ENCODE measurements at places on chromosomes 2 and 18. TPM values are rescaled to one million over a fixed set of nuclear protein-coding genes. Genes with fewer than 3 reads are reported as not detected.

CNGA3 gene
- not detected for polyA plus RNA-seq

CDH19 gene
- not detected for polyA plus RNA-seq

INHA gene
- polyA plus RNA-seq, result 0.60 TPM

NEDD4L gene
- polyA plus RNA-seq, result 14.0 TPM

OTX1 gene
- not detected for polyA plus RNA-seq

CCDC150 gene
- polyA plus RNA-seq, result 1.6 TPM

FABP1 gene
- polyA plus RNA-seq, result not detected

PLGLB1 gene
- polyA plus RNA-seq, result 7.0 TPM

TMEM178A gene
- 21.4 TPM for polyA plus RNA-seq

UGT1A5 gene
- not detected for polyA plus RNA-seq

MAP3K19 gene
- polyA plus RNA-seq, result not detected

MC5R gene
- not detected for polyA plus RNA-seq

ITGB6 gene
- polyA plus RNA-seq, result not detected

HOXD9 gene
- not detected for polyA plus RNA-seq

DQX1 gene
- 2.3 TPM for polyA plus RNA-seq

CLEC4F gene
- polyA plus RNA-seq, result not detected

COL4A4 gene
- 0.67 TPM for polyA plus RNA-seq

CABLES1 gene
- polyA plus RNA-seq, result 2.7 TPM

GAD1 gene
- 427 TPM for polyA plus RNA-seq

GRP gene
- not detected for polyA plus RNA-seq

VWA3B gene
- polyA plus RNA-seq, result 0.04 TPM

PRSS56 gene
- polyA plus RNA-seq, result not detected

RAB6C gene
- not detected for polyA plus RNA-seq

ARHGAP28 gene
- polyA plus RNA-seq, result not detected

LCT gene
- not detected for polyA plus RNA-seq

STARD6 gene
- polyA plus RNA-seq, result not detected

FBLN7 gene
- 6.8 TPM for polyA plus RNA-seq

ITPRID2 gene
- polyA plus RNA-seq, result 29.7 TPM

LHCGR gene
- polyA plus RNA-seq, result not detected

PARD3B gene
- 2.1 TPM for polyA plus RNA-seq

SPATA3 gene
- not detected for polyA plus RNA-seq

SETBP1 gene
- polyA plus RNA-seq, result 3.5 TPM

SPP2 gene
- polyA plus RNA-seq, result not detected

SLC30A3 gene
- polyA plus RNA-seq, result not detected

PSMA8 gene
- 1.5 TPM for polyA plus RNA-seq

CNOT9 gene
- polyA plus RNA-seq, result 29.0 TPM

CFAP53 gene
- 1.6 TPM for polyA plus RNA-seq

TTR gene
- not detected for polyA plus RNA-seq

NGEF gene
- polyA plus RNA-seq, result 5.7 TPM

PCARE gene
- 0.22 TPM for polyA plus RNA-seq

SP5 gene
- not detected for polyA plus RNA-seq

PCGF1 gene
- polyA plus RNA-seq, result 37.1 TPM

HRH4 gene
- polyA plus RNA-seq, result not detected

MYL1 gene
- polyA plus RNA-seq, result not detected

MOGAT1 gene
- polyA plus RNA-seq, result not detected

HMSD gene
- polyA plus RNA-seq, result not detected

GPN1 gene
- polyA plus RNA-seq, result 42.4 TPM

TRIB2 gene
- polyA plus RNA-seq, result 65.4 TPM

MBP gene
- polyA plus RNA-seq, result 13.8 TPM

XDH gene
- not detected for polyA plus RNA-seq

ELAC1 gene
- 7.6 TPM for polyA plus RNA-seq

THAP4 gene
- polyA plus RNA-seq, result 70.0 TPM

HDAC4 gene
- 1.7 TPM for polyA plus RNA-seq

C1QL2 gene
- not detected for polyA plus RNA-seq
